ENCODE measurements at places on chromosomes 6 and 20.

DNA sequence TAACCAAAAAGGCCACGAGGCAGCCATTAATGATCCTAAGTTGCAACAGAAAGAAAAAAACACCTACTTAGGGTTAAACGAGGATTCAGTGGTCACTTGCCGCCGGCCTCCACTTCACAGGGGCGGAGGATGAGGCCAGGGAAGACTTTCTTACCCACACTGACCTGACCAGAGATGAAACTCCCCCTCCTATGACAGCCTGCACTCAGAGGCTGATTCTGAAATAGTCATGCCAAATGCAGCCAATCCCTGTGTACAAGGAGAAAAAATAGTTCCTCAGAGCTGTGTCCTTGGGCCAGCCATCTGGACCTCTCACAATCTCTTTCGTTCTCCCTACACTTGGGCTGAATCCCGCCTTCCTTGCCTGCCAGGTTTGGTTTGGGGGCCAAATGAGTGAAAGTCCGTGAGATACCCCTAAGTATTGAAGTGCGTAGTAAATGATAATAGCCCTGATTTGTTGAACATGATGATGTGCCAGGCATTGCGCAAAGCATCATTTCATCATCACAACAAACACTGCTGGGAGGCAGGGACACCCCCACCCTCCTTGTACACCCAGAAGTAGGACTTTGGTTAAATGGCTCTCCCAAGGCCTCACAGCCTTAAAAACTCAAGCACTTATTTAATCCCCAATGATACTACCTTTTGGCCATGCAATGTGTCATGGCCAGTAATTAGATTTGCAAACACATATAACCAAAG, 3.2 kb upstream of the IRF4 start:
- no peak for DNase-seq

- DNase-seq = peak; percentile 51
Measured at GRCh38 chr6:122129313-122130025, 270.0 kb upstream of the HSF2 start.

DNA sequence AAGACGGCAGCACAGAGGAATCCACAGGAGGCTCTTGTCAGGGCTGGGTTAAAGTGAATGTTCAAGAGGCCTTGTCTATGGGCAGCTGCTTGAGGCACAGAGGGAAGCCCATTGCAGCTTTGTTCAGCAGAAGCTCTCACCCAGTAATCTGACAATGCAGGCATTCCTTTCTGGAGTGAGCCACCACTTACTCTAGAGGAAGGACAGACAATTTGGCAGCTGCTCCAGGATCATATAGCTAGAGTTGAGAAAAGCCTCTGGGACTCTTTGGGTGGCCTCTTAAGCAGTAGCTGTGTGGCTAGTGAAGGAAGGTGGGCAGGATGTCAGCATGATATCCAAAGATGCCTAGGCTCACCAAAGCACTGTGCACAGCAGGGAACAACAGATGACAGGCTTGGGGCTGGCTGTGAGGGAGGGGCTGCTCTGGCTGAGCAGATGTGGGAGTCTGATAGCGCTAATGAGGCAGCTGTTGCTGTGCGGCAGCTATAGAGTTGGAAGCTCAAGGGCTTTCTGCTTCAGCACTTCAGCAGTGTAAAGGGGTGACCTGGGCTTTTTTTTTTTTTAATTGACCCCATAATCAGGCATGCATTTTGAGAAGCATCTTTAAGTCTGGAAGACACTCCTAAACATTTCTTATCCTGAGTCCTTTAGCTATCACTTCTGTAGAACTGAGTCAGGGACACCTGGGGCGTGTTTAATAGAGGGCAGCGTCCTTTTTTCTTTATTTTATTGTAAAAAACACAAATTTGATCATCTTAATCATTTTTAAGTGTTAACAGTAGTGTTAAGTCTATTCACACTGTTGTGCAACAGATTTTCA, 27.2 kb downstream of the CMTR1 start:
- DNase-seq = no peak

- no peak for DNase-seq
Measured at GRCh38 chr6:72589096-72589495, 32.8 kb upstream of the KCNQ5 start.

DNA sequence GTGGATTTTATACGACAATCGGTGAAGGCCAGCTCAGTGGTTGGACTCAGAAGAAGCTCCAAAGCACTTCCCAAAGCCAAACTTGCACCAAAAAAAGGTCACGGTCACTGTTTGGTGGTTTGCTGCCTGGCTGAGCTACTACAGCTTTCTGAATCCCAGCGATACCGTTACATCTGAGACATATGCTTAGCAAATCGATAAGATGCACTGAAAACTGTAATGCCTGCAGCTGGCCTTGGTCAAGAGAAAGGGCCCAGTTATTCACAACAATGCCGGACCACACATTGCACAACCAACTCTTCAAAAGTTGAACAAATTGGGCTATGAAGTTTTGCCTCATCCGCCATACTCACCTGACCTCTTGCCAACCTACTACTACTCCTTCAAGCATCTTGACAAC, 70.2 kb downstream of the FILIP1 start:
- DNase-seq = no peak

GRCh38 chr6:54586251-54586650, 260.3 kb upstream of the FAM83B start:
- DNase-seq = no peak

- no peak for DNase-seq
Measured at GRCh38 chr6:131893198-131893597, 58.0 kb downstream of the CCN2 start.

DNA sequence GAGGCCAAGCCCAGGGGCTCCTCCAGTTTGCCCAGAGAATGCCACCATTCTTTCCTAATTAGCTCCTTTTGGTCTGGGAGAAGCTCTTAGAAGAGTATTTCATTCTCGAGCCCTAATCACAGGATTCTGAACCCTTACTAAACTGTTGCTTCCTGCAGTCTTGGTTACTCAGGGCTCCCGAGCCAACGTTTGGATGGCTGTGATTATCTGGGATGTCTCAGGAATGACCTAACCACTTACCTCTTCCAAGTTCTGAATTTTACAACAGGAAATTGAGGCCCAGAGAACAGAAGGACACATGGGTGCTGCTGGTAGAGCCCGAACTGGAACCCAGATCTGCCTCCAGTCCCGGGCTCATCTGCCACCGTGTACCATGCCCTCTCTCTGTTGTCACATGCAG, 22.2 kb upstream of the PNPLA1 start:
- no peak for DNase-seq
